ENCODE measurements at places on chromosomes 1 and 21.
A peak's percentile ranks its signal among the peaks of the same experiment; 100 is the strongest.

GRCh38 chr1:227887697-227888403 lies 59.9 kb downstream of the WNT9A start:
- no peak for DNase-seq

- DNase-seq = no peak
These were observed 164.1 kb downstream of the GALNT2 start for GRCh38 chr1:230230948-230231773.

DNA sequence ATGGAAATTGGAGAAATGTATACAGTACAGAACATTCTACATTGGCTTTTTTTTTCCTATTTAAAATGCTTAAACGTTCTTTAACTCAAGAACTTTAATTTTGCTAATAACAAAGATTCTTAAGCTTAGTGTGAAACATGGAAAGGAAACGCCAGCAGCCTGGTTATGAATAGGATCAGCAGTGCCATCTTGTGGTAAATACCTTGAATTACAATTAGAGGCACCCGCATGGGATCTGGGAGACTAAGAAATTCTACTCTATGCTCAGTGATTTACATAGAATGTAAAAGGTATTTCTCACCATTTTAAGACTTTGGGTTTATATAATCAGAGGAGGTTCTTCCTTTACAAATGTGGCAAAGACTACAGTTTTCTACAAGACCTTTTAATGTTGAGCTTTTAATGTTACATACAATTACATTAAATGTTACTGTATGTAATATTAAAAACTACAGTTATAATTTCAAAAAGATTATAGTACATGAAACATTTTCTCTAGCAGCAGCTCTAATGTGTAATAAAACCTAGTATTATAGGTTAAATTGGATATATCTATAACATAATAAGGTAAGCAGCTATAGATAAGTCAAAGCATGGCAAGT lies 32.1 kb upstream of the APOBEC4 start:
- DNase-seq = peak; percentile 30

DNA sequence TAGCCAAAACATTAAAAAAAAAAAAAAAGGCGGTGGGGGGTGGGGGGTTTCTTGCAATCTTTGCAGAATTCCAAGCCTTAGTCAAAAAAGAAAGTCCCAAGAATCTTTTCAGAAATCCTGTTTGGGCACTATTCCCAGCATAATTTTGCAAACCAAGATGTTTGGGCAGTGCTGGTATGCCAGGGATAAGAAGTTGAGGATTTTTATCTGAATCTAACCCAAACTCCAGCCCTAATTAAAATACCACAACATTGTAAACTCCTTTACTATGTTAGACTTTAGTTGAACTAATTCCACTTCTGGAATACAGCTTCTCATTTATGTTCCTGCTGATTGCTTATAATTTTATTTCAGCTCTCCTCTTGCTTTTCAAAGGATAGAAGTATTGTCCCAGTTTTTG lies 504.1 kb upstream of the ADGRL2 start:
- no peak for DNase-seq

DNA sequence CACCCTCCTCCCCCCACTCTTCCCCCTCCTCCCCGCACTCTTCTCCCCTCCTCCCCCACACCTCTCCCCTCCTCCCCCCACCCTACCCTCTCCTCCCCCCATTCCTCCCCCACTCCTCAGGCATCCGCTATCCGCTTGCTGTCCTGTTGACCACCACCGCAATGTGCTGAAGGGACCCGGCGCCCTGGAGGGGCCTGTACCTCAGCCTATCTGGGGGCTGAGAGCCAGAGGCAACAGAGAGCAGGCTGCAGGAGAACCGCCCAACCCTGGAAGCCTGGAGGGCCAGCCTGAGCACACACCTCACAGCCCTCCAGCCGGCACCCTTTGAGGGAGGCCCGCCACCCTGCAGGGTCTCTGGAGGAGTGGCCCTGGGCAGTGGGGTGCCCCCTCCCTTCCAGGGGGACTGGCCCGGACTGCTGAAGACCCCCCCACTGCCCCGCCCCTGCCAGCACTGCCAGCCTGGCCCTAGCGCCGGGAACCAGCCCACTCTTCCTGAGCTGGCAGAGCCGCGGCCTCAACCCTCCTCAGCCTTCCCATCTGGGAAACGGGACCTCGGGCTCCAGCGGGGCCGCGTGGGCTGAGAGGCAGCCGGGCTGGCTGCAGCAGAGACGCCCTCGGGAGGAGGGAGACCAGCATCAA lies 1.2 kb downstream of the C1QTNF12 start:
- no peak for DNase-seq

GRCh38 chr21:44942566-44942965 lies 2.7 kb downstream of the SLX9 start:
- no peak for DNase-seq

GRCh38 chr1:10495952-10496351 lies 21.2 kb downstream of the PEX14 start:
- DNase-seq = no peak

- peak; percentile 90 for DNase-seq
These were observed 64.0 kb downstream of the ITPKB start for GRCh38 chr1:226674892-226675714.

GRCh38 chr1:236002025-236002390 lies 62.9 kb downstream of the NID1 start:
- no peak for DNase-seq

- DNase-seq = no peak
These were observed 13.6 kb downstream of the PCNX2 start for GRCh38 chr1:233281711-233282581.

GRCh38 chr1:224387302-224387912 lies 30.7 kb downstream of the CNIH4 start:
- DNase-seq = no peak

DNA sequence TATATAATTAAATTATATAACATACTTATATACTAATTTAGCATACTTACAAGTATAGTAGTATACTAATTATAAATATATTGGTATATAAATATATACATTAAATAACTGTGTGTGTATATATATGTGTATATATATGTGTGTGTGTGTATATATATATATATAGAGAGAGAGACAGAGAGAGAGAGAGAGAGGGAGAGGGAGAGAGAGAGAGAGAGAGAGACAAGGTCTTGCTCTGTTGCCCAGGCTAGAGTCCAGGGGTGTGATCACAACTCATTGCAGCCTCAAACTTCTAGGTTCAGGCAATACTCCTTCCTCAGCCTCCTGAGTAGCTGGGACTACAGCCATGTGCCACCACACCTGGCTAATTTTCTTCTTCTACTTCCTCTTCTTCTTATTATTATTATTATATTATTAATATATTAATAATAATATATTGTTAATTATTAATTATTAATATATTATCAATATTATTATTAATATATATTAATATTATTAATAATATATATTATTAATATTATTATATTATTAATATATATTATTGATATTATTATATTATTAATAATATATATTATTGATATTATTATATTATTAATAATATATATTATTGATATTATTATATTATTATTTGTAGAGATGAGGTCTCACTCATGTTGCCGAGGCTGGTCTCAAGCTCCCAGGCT lies 185.5 kb downstream of the CRB1 start:
- DNase-seq = no peak

GRCh38 chr1:157124855-157125254 lies 13.3 kb downstream of the ETV3 start:
- no peak for DNase-seq

GRCh38 chr1:10074059-10074851 lies 41.5 kb downstream of the UBE4B start:
- peak; percentile 38 for DNase-seq

All from GM12864 (cell line).